Ovary (tissue), 10 donors: ENCODE measurements at places on chromosomes 6 and 20. TPM values are rescaled to one million over a fixed set of nuclear protein-coding genes. Genes with fewer than 3 reads are reported as not detected.

GRCh38 chr20:33832103-33832804, 21.1 kb downstream of the CHMP4B start:
- H3K4me3 ChIP-seq = no peak overlapping the region
- no peak overlapping the region for H3K27ac ChIP-seq
- no peaks in the 10 kb centered on the region for H3K27me3 ChIP-seq
- DNase-seq = peak; percentile 34

The TAGAP gene
- total RNA-seq = 1.4 TPM

GRCh38 chr6:1738558-1739081, 128.9 kb downstream of the FOXC1 start:
- no peaks in the 10 kb centered on the region for H3K4me1 ChIP-seq
- H3K27ac ChIP-seq = no peak overlapping the region
- H3K27me3 ChIP-seq = no peaks in the 10 kb centered on the region
- H3K4me3 ChIP-seq = no peak overlapping the region

DNA sequence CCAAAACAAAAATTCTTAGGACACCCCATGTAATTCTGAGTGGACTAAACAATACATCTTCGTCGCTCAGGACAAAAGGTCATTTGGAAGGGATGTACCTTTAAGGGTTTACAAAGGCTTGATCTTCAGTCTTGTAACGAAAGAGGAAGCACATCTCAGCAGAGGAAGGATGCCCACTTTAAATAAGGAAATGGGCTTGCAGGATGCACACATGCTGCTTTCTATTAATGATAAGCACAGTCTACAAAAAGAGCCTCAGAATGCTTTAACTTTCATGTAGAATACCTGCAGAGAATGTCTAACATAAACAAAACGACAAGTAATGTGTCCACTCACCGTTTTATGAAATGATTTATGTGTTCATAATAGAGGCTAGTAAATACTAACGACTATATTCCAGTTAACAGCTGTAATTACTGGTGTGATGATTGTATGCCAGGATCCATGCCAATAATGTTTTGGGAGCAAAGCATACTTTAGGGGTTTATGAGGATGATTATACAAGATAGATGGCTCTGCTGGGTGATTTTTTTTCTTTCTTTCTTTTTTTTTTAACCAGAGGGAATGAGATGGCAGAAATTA, 216.9 kb downstream of the GMDS start:
- H3K27ac ChIP-seq = no peak overlapping the region
- H3K36me3 ChIP-seq = no peaks in the 10 kb centered on the region
- no peaks in the 10 kb centered on the region for H3K27me3 ChIP-seq
- no peak for DNase-seq

The BICRAL gene
- total RNA-seq = 27.1 TPM

DNA sequence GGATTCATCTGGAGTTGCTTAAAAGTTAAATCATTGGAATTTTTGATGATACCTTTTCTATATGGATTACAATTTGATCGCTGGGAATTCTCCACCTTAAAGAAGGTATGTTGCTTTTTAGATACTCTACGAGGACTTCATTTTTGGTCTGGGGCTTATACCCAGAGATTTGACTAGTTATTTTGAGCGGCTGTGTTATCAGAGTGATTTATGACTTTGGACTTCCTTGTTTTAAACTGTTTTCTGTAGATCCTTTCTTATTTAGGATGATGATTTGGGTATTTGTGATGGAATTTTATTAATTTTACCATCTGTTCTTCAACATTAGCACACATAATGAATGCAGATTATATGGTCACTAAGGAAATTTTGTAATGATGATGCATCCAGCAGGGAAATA, 75.2 kb downstream of the SOX4 start:
- no peaks in the 10 kb centered on the region for H3K36me3 ChIP-seq
- no peak for DNase-seq
- no peak overlapping the region for H3K27ac ChIP-seq

The TINAG gene
- total RNA-seq = not detected

DNA sequence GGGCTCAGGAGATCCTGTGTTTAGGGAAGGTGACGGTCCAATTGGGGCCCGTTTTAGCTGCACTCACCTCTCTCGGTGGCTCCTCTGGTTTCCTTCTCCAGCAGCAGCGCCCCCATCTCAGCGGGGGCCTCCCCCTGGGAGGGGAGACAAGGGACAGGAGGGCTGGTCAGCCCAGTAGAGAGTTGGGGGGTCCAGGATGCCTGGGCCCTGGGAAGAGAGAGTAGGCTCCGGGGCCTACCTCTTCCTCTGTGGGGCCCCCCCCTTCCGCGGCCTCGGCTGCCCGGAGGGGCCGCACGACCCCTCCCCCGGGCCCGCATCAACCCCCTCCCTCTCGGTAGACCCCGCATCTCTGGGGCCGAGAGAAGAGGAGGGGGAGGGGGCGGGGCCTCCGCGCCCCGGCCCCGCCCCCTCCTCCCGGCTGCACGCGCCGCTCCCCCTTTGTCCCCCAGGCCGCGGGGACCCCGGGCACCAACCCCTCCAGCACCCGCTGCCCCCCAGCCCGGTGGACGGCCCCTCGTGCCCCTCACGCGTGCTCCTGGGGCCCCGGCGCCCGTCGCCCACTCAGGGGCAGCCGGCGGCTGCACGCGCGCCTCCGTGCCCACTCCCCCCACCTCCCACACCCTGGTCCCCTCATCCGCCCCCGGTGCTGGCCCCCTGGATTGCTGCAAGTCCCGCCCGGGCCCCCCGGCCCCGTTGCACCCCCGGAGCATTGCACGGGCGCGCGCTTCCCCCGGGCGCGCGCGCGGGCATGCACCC, 464 bp downstream of the EHMT2 start:
- peaks cover 7% of the 10 kb centered on the region for H3K4me1 ChIP-seq
- H3K36me3 ChIP-seq = no peaks in the 10 kb centered on the region
- H3K4me3 ChIP-seq = peak overlapping the region; percentile 77
- DNase-seq = no peak

The SOX4 gene
- 78.3 TPM for total RNA-seq

The TSBP1 gene
- total RNA-seq = not detected

The FAM83B gene
- 0.15 TPM for total RNA-seq

The TBC1D20 gene
- 37.4 TPM for total RNA-seq

The MYT1 gene
- total RNA-seq = 0.25 TPM

DNA sequence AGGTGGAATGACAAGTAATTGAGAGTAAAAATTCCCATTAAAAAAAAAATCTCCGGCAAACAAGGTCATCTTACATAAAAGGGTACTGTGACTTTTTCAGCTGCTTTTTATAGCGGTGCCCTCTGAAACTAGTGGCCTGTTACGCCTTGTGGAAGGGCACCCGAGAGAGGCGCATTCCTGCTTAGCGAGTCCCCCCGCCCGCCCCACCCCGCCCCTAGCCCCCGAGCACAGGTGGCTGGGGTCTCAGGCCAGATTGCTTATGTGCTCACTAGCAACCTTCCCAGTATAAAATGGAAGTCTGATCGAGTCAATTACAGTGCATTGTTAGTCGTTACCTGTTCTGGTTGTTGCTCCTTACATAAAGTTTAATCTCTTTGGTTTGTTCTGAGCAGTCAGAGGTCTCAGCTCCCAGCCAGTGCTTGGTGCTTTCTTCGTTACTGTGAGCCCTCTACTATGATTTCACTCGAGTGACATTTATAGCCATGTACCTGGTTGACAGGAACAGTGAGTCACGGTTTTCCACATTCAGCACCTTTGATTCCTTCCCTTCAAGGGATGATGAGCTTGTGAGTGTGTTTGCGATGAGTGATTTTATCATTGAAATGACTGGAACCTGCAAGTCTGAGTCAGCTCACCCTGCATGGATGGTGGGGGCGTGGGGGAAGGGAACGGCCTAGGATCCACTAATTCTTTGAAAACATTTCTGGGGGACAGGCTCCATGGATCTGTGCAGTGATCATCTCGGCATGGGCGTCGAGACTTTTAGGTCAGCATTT, 47.6 kb downstream of the ZDHHC14 start:
- H3K36me3 ChIP-seq = no peaks in the 10 kb centered on the region
- DNase-seq = no peak
- no peak overlapping the region for H3K27ac ChIP-seq
- H3K4me3 ChIP-seq = no peak overlapping the region
- H3K27me3 ChIP-seq = no peaks in the 10 kb centered on the region

GRCh38 chr6:52802806-52803205, 810 bp downstream of the GSTA1 start:
- DNase-seq = no peak
- H3K4me3 ChIP-seq = no peak overlapping the region
